ENCODE measurements at places on chromosomes 12 and 14. TPM values are rescaled to one million over a fixed set of nuclear protein-coding genes. Genes with fewer than 3 reads are reported as not detected.

- no peak for DNase-seq
These were observed 529 bp downstream of the PHLDA1 start for GRCh38 chr12:76031081-76031413.

DNA sequence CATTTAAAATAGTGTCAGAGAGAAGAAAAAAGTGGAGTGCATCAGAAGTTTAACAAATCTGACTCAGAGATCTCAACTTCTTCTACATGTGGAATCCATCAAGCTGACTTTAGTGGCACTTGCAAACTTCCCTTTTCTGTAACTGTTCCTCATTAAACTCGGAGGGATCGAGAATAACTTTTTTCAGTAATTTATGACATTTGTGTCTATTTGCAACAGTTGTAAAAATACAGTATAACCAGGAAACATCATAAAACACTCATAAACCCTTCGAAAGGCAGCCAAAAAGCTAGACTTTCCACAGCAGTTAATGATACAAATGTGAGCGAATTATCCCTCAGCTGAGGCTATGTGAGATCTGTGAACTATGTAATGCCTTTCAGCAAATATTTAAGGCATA is 1936.8 kb upstream of the SEL1L start:
- peak; percentile 9 for DNase-seq

- peak; percentile 83 for DNase-seq
These were observed 27.1 kb downstream of the KRT18 start for GRCh38 chr12:52975820-52976573.

- DNase-seq: no peak
These were observed 187.0 kb downstream of the SPTSSA start for GRCh38 chr14:34275078-34275477.

- DNase-seq: no peak
These were observed 83.7 kb downstream of the HEATR5A start for GRCh38 chr14:31336646-31337045.

- DNase-seq: no peak
These were observed 1.3 kb downstream of the FBXO33 start for GRCh38 chr14:39430762-39431415.

DNA sequence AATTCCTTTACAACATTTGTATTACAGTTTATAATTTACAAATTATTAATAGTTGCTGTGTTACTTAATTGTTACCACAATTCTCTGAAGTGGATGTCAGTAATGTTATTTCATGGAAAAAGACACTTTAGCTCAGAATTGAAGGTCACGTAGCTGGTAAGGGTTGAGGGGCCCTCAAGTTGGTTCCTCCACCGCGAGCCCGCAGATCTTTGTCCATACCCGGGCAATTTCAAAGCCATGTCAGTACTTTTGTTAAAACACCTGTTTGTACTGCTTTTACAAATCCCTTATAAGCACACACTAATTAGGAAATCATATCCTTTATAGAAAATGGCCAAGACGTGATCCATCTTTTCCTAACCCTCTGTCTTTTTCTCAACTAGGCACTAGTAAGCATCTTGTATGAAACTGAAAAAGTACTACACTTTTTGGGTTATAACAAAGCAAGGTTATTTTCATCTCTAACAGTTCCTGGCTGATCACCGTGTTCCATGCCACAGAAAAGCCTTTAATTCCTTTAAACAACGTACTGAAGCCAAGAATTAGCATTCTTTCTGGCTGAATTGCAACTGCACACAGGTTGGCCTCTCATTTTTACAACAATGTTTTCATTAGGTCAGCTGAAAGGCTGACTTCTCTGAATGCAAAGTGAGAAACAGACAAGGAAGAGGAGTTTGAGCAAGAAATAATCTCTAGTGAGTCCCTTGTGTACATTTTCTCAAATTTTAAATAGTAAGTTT is 76.1 kb downstream of the CNTN1 start:
- DNase-seq: no peak

Gene ARHGDIB
- 20.4 TPM for total RNA-seq

Data from hepatocyte (in vitro differentiated cells).